Left lung (tissue), 14 donors: ENCODE measurements at places on chromosomes 7 and 10. TPM values are rescaled to one million over a fixed set of nuclear protein-coding genes. Genes with fewer than 3 reads are reported as not detected.

PRF1 gene
- 3.1 TPM for polyA plus RNA-seq

VWA2 gene
- 29.2 TPM for polyA plus RNA-seq

FGFBP3 gene
- polyA plus RNA-seq: 3.4 TPM

PRKG1 gene
- 17.1 TPM for polyA plus RNA-seq

OR9A2 gene
- not detected for polyA plus RNA-seq

AS3MT gene
- 15.0 TPM for polyA plus RNA-seq

GRCh38 chr7:22329816-22330524, 27.0 kb downstream of the RAPGEF5 start:
- DNase-seq: no peak

DNA sequence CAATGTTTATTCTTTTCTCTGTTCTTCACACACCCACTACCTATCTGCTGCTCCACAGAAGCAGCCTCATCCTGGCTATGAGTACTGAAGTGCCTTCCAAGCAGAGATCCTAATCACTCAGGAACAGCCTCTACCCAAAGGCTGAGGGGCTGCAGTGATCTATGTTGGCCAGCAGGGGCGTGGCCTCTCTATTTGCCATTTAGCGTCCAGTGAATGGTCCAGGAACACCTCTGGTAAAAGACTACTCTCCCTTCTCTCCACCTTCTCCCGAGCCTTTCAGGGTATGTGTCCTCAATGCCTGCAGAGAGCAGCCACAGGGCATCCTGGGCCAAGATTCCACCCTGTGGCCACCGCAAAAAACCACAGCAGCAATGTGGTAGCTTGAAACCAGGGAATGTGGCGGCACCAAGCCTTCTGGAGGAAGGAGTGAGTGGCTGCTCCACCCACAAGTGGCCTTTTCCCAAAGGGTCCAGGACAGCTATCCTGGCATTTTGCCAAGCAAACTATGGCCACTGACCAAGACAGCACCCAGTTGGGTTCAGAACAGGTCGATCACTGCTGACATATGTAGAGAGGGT, 70.9 kb downstream of the SYPL1 start:
- no peak for DNase-seq

DNA sequence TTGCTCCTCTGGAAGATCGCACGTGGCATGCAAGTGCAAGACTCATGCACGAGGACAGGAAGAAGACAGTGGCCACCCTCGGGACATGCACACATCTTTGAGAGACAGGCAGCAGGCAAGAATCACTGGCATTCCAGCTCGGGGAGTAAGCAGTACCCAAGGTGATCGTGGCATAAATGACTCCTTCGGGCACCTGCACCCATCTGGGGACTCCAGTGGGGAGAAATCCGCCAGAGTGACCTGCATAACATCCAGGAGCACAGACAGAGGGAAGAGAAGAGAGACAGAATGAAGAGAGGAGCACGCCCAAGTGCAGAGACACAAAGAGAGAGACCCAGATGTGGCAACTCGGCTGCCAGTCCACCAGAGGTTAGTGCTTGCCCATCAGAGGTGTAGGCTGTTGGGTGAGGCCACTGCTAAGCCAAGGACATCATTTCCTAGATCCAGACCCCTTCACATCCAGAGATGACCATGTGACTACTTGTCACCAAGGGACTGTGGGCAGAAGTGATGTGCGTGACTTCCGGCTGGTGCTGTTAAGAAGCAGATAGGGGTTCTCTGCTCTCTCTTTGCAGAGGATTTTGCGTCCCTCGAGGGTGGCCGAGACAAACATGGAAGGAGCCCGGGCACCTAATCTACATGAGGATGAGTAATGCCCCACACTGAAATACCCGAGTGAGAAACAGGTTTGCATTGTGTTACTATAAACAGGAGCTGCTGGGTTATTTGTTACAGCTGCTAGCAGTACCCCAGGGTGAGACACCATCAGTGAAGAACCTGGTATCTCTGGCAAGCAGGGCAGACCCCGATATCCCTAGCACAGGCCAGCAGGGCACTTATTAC, 80.6 kb downstream of the VWA2 start:
- DNase-seq: no peak

- DNase-seq: no peak
These were observed 521.1 kb downstream of the GATA3 start for GRCh38 chr10:8575620-8576019.

DNA sequence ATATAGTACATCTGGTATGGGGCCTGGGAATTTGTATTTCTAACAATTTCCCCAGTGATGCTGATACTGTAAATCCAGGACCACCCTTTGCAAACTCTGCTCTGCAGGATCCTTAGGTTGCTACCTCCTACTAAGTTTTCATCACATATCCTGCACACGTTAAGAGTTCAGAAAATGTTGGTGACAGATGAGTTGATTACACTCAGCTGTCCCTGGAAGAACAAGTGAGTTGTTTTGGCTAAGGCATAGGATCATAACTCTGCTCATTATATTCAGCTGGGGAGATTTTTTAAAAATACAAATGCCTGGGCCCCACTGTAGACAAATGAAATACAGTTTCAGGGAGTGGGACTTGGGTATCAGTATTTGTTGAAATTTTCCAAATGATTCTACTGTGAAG, 274.6 kb upstream of the HABP2 start:
- no peak for DNase-seq

DNA sequence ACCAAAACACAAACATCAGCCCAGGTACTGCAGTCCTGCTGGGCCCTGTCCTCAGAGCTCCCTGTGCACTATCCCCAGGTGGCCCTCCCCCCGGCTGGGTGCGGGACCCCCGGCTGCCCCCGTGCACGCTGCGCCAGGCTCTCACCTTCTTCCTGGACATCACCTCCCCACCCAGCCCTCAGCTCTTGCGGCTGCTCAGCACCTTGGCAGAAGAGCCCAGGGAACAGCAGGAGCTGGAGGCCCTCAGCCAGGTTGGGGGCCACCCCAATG, 14.3 kb downstream of the ATG9B start:
- DNase-seq: no peak

DNA sequence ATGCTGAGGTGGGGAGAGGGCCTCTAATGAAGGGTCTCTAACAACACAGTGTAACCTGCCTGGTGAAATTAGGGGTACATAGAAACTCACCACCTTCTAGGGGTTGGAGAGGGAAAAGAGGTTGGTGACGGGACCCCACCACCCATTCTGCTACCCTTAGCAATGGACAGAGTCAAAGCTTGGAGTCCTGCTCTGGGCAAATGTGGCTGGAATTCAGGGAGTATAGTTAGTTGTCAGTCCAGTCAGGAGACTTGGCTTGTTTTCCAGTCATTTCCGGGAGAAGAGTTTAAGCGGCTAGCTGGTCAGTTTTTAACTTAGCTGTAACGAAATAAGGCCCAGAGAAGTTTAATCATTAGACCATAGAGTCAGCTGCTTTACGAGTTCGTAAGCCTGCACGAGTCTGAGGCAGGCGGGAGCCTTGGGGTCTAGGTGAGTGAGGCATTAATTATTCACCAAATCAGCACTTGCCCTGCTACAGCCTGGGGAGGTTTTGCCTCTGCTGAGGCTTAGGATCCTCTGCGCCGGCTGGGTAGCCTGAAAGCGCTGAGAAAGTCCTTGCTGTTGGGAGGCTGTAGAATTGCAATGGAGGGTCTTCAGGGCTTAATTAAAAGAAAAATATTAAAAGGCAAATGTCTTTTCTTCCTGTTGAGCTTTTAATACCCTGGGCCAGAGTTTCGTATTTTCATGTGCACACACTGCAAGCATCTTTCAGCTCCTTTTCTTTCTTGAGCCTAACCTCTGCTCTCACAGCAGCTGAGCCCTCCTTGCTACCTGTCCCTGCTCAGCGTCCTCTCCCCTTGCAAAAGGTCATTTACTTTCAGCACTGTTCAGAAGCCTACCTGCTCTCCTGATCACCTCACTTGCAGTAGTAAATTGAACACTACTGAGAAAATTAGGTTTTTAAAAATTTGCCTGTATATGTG, 1.5 kb upstream of the LAMB1 start:
- DNase-seq: no peak

GRCh38 chr7:98729121-98729520, 112.0 kb downstream of the NPTX2 start:
- DNase-seq: no peak

GRCh38 chr7:50268223-50268622, 36.3 kb upstream of the IKZF1 start:
- no peak for DNase-seq

DNA sequence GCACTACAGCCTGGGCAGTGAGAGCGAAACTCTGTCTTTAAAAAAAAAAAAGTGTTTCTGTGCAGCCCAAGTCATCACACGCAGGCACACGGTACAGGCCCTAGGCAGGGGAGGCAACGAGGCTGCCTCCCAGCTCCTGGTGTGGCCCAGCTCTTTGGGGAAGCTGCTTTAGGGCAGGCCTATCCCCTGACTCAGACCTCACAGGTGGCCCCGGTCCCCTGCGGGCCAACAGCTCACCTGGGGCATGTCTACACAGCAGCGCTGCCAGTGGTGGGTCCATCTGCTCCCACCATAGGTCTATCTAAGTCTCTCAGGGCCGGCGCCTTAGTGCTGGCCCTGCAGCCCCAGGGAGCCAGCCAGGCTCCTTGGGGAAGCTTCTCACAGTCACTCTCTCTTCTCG, 31.4 kb downstream of the ZAN start:
- DNase-seq: no peak

- no peak for DNase-seq
These were observed 782.5 kb downstream of the LRMDA start for GRCh38 chr10:76213876-76214275.

DNA sequence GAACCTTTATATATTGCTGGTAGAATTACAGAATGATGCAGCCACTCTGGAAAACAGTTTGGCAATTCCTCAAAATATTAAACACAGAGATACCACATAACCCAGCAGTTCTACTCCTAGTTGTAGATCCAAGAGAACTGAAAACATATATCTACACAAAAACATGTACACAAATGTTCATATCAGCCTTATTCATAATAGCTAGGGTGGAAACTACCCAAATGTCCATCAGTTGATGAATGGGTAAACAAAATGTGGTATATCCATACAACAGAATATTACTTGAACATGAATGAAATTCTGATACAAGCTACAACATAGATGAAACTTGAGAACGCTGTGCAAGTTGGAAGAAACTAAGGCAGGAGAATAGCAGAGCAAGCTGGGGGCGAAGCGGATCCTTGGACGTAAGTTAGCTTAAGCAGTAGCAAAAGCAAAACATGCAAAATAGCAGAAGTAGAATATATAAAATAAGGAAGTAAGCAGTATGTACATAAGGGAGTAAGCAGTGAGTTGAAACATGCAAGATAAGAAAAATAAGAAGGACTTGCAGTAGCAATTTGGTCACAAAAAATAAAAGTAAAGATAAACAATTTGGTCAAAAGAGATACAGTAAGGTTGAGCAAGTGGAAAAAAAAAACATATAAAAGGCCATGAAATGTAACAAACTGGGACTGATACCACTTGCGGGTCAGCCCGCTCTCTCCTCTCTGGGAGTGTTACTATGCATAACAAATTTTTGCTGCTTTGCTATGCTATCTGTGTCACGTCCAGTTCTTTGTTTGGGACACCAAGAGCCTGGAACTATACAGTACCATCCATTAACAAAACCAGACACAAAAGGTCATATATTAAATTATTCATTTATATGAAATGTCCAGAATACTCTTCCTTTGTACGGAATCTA, 18.0 kb upstream of the HILPDA start:
- DNase-seq: no peak
